CD8-positive, alpha-beta T cell (primary cell): ENCODE measurements at places on chromosomes 12 and 14.

GRCh38 chr12:53495903-53496751, 3.1 kb downstream of the MAP3K12 start:
- DNase-seq: no peak

- DNase-seq: no peak
These were observed 191.1 kb downstream of the TMX1 start for GRCh38 chr14:51431033-51431709.

DNA sequence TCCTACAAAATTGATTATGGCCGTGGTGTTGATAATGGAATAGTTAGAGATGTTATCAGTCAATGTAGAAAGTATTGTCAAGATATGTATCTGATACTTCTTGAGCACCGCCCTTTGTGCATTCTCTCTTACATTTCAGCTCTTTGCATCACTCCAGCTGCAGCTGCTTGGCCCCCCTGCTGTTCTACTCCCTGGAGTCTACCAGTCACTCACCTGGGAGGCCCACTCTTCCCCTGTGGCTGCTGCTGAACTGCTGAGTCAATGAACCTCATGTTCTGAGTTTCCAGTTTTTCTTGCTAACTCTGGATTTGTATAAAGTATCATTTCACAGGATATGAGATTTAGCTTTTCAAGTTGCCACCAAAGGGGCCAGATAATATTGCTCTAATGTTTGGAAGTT, 312.8 kb upstream of the SLC16A7 start:
- DNase-seq: no peak

DNA sequence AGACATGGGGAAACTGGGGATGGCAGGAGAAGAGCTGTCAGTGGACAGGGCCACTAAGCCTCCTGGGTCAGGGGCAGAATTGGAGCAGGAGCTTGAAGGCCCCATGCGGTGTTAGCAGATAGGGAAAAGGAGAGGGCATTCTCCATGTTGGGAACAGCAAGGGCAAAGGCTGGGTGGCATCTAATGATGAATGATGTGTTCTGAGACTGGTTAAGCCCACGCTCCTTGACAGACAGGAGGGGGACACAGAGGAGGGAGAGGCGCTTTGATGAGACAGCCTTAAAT, 63.0 kb downstream of the CLMN start:
- no peak for DNase-seq

DNA sequence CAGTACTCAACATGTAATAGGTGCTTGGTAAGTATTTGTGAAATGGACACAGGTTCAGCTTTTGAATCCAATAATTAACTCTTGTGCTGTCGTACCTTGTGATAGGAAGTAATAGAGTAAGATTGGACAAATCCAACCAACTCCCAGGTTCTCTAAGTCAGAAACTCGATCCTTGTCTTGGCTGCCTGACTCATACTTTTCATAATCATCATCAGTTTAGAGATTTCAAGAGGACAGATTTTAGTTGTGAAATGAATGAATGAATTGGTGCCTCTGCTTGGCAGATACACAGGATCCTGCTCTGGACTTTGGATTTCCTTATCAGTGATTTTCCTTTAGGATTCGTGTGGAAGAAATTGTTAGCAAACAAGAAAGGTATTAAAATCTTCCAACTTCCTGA, 1145.2 kb downstream of the AACS start:
- no peak for DNase-seq
